ENCODE measurements at places on chromosomes 2 and 18. TPM values are rescaled to one million over a fixed set of nuclear protein-coding genes. Genes with fewer than 3 reads are reported as not detected.

DYNC1I2 gene
- polyA plus RNA-seq, result 103 TPM

ALPG gene
- polyA plus RNA-seq, result not detected

EN1 gene
- polyA plus RNA-seq, result 8.2 TPM

MTIF2 gene
- 23.5 TPM for polyA plus RNA-seq

PLGLB1 gene
- 8.4 TPM for polyA plus RNA-seq

FBXO36 gene
- polyA plus RNA-seq, result 2.5 TPM

DGKD gene
- polyA plus RNA-seq, result 35.6 TPM

DNA sequence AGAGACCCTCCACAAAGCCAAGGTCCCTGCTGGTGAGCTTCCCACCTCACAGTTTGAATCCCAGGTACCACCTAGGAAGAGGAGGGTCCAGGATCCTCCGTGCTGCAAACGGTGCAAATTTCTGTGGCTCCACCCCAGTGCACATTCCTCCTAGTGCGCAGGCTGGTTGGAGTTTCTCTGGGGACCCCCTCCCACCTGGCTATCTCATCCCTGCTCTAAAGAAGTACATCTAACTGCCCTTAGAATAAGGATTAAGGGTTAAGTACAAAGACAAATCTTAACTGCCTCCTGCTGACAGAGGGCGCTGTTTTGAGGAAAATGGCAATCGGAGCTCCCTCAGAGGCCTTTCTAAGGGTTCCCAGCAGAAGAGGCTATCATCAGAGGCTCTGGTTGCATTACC, 109.6 kb upstream of the FSIP2 start:
- DNase-seq, result no peak

DNA sequence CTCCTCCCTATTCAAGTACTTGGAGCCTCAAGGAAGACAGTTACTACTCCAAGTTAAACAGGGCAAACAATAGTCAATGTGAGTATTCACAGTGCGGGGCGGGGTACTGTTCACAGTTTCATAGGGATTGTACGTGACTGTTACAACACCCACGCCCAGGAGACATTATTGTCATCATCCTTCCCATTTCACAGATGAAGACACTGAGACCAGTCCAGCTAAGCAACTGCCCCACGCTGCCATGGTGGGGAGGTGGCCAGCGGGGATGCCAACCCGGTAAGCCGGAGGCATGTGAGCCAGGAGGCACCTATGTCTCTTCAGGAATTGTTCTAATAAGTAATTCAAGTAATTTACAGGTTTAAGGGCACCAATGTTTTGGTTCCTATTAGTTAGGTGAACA, 982 bp downstream of the HJURP start:
- no peak for DNase-seq

- no peak for DNase-seq
Observed at GRCh38 chr2:43402002-43402401, 175.6 kb upstream of the ZFP36L2 start.

DNA sequence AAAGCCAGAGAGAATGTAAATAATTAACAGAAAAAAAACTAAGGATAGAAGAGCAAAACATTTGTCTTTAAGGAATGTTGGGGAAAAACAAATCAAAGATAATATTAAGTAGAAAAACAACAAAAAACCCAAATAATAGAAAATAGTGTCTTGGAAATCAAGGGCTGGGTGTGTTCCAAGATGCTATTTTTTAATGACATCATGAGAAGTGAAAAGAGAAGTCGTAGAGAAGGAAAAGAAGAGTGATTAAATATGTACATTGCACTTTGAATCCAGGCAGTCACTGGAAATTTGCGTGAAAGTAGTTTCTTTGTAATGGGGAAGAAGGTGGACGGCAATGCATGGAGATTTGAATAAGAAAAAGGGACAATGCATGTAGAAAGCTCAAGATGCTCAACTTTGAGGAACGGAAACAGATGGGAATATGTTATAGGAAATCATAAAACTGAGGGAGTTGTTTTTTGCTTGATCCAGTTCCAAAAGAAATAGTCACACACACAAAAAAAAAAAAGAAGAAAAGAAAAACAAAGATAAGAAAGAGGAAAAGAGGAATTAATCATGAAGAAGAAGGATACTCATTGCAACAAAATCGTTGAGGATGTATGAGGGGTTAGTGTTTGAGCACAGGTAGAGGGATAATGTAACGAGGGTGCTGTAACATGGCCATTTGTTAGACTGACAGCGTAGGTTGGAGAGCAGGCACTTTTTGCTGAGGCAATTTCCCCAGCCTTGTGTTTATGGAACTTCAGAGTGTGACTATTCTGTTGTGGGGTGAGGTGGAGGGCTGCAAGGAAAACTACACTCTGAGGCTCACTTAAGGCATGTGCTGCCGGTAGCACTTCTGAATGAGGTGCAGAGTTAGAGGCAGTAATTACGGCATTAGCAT, 184.1 kb downstream of the CALCRL start:
- peak; percentile 9 for DNase-seq

- DNase-seq, result peak; percentile 49
Observed at GRCh38 chr2:23904692-23905091, 22.2 kb downstream of the ATAD2B start.

DNA sequence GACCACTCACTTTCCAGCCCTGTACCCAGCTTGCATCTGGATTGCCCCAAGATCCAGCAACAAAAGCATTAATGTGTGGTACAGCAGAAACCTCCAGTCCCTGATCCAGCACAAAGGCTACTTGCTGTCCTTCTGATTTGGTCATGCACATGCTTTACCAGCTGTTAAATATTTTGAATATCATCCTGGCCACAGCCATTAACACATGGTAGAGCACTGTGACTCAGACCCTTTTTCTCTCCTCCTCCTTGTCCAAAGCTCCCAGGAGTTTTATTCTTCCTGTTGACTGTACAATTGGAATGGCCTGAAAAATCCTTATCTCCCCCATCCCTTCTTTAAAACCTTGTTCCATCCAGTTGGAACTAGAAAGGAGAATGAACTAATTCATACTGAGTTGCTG, 419.7 kb upstream of the TNP1 start:
- no peak for DNase-seq

DNA sequence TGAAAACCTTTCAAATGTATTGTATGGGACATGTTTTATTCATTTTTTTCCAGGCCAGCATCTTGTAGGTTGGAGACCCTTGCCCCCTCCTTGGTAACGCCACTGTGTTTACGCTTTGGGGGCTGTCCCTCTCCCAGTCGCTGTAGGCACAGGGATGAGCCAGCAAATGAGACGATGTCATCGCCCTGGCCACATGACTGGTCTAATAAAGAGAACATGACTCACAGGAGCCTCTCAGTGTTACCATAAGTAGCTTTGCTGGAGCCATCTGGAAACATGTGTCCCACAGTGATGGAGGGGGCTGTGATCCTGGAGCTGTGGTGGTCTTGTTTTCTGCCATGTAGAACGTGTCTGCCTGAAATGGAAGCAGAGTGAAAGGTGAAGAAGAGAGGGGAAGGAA, 78.9 kb downstream of the CD8B2 start:
- no peak for DNase-seq

GRCh38 chr2:179393481-179393880, 128.8 kb upstream of the SESTD1 start:
- DNase-seq, result no peak

DNA sequence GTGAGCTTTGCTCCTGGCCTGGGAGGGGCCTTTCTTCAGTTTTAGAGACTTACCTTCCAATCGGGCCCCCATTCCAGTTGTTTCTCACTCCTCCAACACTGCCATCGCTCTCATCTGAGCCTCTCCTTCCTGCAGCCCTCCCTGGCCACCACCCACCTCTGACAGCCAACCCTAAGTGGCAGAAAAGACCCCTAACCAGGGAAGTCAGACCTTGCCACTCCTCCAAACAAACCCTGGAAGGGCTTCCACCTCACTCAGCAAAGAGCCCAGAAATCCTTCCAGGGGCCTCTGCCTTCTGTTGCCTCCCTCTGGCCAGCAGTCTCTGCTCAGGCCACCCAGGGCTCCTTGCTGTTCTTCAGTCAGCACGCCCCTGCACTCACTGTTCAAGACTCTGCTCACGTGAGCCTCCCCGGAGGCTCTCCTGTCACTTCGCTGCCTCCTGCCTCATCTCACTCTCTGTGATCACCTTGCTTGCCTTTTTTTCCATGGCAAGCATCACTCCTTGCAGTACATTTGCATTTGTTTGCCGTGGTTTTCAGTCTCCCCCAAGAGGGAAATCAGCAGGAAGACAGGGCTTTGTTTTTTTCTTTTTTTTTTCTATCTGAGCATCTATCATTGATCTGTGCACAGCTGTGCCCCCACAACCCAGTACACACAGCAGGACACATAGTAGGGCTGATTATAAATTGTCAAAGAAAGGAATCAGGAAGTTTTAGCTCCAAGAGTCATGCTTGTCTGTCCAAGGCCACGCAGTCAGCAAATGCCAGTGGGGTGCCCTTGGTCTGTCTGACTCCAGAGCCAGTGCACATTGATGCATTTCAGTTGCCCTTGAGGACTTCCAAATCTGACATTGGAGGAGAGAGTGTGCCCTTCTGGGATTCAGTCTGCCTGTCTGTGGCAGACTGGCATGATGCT, 83.9 kb downstream of the INHBB start:
- no peak for DNase-seq

GRCh38 chr18:45565280-45565970, 49.9 kb upstream of the SLC14A2 start:
- DNase-seq, result no peak

- DNase-seq, result no peak
Observed at GRCh38 chr2:224058048-224058775, 19.1 kb upstream of the SERPINE2 start.

DNA sequence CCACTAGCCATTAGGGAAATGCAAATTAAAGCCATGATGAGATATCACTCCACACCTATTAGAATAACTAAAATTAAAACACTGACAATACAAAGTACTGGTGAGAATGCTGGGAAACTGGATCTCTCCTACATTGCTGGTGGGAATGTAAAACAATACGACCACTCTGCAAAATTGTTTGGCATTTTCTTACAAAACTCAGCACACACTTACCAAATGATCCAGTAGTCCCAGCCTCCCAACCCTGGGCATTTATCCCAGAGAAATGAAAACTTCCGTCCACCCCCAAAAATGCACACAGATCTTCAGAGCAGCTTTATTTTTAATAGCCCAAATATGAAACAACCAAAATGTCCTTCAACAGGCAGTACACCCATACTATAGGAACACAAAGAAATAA, 8.9 kb upstream of the TMSB10 start:
- DNase-seq, result no peak

Measured in muscle of back (tissue), 13 donors.